ENCODE measurements at places on chromosomes 2 and 18. TPM values are rescaled to one million over a fixed set of nuclear protein-coding genes. Genes with fewer than 3 reads are reported as not detected.

RTP5 gene
- total RNA-seq: not detected

CAPN14 gene
- 0.14 TPM for total RNA-seq

SIX3 gene
- not detected for total RNA-seq

C18orf32 gene
- total RNA-seq: 14.6 TPM
